ENCODE measurements at places on chromosomes 12 and 14.

GRCh38 chr14:70097576-70098249, 91.0 kb downstream of the SLC8A3 start:
- no peak for DNase-seq

DNA sequence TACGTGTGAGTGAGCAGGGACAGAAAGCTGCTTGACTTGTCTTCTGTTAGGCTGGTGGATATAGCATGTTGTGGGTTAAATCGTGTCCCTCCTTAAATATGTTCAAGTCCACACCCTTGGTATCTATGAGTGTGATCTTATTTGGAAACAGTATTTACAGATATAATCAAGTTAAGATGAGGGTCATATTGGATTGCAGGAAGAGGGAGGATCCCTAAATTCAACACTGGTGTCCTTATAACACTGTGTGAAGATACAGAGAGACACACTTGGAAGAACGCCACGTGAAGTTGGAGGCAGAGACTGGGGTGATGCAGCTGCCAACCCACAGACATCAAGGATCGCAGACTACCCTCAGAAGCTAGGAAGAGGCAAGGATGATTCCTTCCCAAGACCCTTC, 275.2 kb upstream of the SSTR1 start:
- no peak for DNase-seq

GRCh38 chr14:55188686-55189295, 2.6 kb downstream of the DLGAP5 start:
- no peak for DNase-seq

- DNase-seq: no peak
Measured at GRCh38 chr12:68630598-68630997, 19.9 kb downstream of the RAP1B start.

DNA sequence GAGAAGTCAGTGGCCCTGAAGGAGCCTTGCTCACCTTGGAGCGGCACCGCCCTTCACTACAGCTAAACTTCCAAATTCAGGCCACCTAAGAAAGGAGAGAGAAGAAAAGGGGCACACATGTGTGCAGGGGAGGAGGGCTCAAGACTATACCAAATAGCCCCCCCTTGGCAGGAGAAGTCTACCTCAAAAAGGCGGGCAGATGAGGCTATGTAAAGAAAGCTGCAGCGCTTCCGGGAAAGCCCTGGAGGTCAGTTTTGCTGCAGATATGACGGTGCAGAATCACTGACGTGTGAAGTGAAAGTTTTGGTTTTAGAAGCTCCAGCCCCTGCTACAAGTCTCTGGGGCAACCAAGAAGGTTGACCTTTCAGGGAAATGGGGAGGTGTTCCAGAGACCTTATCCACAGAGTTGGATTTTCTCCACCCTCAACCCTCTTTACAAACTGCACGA, 48.2 kb upstream of the PNMA1 start:
- peak; percentile 65 for DNase-seq

DNA sequence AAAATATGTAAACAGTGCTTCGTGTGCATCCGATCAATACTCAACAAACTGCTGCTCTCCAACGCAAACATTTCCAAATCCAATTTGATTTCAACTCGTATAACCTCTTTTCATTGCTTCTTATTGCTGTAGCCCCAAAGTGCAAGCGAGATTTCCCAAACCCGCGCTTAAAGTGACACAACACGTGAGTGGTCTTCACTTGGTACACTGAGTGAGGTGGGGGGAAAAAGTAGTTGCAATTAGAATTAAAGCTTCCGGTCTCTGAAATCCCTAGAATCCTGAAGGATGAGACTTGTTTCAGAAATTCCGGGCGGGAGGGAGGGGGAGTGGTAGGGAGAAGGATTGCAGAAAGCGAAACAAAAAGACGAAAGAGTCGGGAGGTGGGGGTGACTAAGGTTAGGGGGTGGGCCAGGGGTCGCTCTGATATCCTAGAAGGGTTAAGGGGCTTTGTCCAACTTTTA, 387.5 kb downstream of the BCAT1 start:
- no peak for DNase-seq

- DNase-seq: no peak
Measured at GRCh38 chr14:102560458-102561261, 31.8 kb upstream of the RCOR1 start.

DNA sequence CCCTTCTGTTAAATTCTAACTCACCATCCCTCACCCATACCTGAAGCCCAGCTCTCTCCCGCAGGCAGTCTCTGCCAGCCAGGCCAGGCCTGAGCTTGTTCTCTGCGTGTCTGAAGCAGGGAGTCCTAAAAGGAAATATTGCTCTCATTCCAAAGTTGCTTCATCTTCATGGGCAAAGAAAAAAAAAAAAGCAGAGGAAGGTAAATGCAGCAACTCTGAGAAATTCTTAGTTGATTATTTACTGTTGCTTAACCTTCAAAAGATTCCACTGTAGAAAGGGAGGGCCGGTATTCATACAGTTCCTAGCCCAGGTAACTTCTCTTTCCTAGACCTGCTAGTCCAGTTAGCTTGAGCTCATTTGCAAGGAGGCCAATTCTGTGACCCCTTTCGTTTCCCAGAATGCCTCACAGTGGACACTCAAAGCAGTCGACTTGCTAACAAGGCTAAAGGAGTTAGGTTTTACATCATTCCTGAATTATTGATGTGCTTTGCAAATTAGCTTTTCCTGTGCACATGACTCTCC, 193.5 kb upstream of the EEA1 start:
- no peak for DNase-seq
